ENCODE measurements at places on chromosomes 6 and 20.

- DNase-seq: no peak
Observed at GRCh38 chr6:35356391-35356790, 14.0 kb downstream of the PPARD start.

DNA sequence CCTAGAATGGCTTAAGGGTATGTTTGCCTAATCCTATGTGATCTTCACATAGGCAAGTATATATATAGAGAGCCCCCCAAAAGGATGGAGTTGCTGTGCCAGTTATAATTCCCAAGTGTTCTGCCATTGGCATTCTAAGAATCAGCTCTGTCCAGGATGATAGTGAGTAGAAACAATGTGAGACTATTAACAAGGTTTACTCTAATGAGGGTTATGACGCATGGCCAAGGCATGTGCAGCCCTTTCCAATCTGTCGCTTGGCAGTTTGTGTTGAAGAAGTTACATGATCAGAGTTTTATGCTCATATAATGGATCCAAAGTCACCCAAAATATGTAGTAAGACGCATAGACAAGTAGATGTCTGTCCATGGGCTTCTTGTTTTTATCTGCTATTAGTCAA, 33.6 kb downstream of the VGLL2 start:
- no peak for DNase-seq

- no peak for DNase-seq
Observed at GRCh38 chr6:14848019-14848418, 397.9 kb upstream of the JARID2 start.

DNA sequence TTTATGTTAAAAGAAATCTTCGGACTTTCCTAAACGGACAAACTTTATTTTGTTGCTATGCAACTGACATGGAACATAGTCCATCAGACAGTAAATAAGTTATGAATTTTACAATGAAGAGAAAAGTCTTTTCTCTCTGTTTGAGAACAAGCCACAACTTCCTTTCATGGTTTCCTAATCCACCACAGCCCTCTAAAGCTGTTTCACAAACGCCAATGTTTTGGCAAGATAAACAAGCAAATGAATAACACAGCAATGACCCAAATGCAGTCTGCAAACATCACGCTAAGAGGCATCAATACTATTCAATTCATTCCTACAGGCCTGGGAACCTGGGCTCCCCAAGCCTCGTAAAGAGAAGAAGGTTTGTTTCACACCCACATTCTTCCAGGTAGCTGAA, 60.4 kb downstream of the HAO1 start:
- no peak for DNase-seq

DNA sequence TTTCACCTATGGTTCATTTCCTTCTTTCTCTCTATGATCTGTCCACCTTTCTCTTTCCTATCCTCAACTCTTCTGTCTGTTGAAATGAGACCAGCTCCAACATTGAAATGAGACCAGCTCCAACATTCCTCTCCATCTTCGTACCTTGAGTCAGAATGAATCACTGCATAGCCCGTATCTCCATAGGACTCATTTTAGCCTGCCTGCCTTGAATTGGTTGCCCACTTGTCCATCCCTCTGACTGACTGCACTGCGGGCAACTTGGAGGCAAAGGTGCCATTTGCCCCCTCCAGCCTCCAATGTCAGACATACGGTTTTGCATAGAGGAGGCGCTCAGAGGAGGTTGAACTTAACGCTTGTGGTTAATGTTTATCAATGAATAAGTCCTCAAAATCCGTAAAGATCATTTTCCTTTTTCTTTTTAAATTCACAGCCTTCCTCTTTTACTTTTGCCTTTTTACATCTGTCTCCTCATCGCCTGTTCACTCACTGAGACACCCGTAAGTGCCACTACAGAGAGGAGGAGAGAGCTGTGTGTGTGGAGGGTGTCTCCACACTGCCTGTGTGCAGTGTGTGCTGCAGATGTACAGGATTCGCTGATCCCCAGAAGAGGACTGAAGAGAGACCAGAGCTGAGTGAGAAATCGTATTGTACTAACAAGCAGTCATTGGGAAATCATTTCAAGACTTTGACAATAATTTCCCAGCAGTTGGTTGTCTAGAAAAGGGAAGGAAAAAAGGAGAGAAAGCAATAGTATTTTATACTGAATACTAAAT, 579.6 kb upstream of the MAP3K7 start:
- no peak for DNase-seq

DNA sequence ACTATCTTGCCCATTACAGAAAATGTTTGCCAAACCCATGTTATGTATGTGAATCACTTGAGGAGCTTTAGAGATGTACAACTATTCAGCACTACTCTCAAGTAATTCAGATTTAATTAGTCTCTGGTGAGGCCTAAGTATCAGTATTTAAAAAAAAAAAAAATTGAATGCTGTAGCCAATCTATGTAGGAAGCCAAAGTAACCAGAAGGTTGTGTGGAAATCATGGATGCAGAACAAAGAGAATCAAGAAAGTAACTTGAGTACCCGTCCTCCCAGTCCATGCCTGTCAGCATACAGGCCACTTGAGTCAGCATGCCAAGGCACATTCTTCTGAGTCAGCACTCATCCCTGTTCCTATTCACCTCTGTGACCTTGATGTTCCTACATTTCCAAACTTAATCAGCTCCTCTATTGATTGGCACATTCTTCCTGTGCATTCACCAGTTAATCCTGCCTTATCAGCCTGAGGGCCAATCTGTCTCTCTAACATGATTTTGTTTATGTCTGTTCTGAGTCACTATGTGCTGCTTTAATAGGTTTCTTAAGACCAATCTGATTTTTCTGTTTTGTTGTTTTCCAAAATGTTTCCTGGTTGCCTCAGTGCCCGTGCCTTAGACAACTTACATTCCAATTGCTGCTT, 165.6 kb downstream of the KCNQ5 start:
- DNase-seq: no peak

GRCh38 chr6:168929871-168930450, 323.7 kb downstream of the THBS2 start:
- no peak for DNase-seq

- DNase-seq: no peak
Observed at GRCh38 chr20:25273046-25273445, 25.2 kb downstream of the PYGB start.

- no peak for DNase-seq
Observed at GRCh38 chr6:31356216-31356945, 598 bp downstream of the HLA-B start.

GRCh38 chr6:3418496-3419060, 38.3 kb downstream of the SLC22A23 start:
- no peak for DNase-seq

GRCh38 chr6:38427492-38428210, 212.1 kb downstream of the BTBD9 start:
- no peak for DNase-seq

DNA sequence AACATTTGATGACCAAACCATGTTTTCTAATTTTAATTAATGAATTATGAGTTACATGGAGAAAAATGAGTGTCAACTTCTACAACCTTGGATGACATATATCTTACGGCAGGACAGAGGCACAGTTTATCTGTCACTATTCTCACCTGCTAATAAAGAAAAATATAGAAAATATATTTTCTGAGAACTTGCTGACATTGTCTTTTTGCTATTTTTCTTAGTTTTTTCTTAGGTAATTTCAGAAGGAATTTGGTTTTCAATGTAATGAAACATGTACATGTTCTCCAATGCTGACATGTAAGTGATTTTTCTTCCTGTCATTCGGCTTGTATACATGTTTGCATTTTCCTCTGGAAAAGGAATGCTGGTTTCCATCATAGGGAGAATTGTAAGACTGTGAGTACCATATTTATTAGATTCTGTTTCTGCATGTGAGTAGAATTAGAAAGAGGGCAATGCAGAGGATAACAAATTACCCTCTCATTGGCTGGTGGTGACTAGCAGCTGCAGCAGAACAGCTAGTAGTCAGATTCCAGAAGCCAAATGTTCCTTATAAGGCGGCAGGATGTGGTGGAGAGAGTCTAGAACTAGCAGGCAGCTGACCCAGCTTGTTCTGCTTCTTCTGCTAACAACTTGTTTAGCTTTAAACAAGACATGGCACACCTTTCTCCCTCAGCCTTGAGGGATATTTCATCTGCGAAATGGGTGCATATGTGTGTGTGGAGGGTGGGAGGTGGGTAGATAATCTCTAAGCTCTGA, 132.8 kb upstream of the SPACA1 start:
- no peak for DNase-seq

GRCh38 chr20:46083101-46083500, 6.7 kb downstream of the NCOA5 start:
- DNase-seq: no peak

DNA sequence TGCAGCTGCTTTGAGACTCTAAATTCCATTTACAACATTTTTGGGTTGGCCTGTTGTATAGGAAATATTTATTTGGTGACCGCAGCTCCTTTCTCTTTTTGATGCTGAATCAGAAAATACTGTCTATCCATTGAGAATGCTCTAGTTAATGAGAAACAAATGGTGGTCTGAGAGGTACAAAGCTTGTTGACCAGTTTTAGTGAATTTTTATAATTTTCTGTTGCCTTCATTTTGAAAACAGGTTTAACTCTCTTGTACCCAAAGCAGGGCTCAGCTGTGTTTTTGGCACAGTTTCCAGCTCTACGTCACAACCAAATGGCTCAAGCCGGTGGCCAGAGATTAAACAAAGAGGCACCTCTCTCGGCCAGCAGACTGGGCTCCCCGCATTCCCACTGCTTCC, 113.2 kb downstream of the FNDC1 start:
- no peak for DNase-seq

GRCh38 chr6:23200946-23201345, 631.6 kb downstream of the HDGFL1 start:
- no peak for DNase-seq

DNA sequence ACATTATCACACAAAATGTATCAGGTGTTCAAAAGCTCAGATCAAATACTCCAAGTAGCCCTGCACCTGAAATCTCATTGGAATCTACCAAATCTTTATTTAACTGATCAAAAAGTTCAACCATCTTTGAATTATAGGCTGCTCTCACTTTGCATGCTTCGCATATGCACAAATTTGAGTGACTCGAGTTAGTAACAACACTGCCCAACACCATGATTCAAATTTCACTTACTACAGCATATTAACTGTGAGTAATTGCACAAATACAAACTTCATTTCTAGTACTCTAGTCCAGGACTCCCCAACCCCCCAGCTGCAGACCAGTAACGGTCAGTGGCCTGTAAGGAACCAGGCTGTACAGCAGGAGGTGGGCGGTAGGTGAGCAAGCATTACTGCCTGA, 51.1 kb downstream of the WASF1 start:
- no peak for DNase-seq

- DNase-seq: no peak
Observed at GRCh38 chr6:43790031-43790430, 20.0 kb downstream of the VEGFA start.

DNA sequence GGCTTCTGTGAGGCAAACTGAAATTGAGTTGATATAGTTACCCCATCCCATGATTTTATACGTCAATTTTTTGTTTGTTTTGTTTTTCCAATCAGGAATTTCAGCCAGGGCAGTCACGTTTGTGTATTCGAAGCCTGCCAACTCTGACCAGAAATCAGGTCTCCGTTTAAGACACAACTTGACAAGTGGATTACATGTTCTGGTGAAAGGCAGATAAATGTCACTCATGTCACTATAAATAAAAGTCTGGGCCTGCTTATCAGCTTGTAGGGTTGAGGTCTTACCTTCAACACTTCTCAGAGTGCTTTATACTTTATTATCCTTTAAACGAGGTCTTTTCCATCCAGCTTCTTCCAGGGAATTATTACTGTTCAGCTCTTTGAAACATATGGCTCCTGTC, 8.4 kb upstream of the XRN2 start:
- no peak for DNase-seq

DNA sequence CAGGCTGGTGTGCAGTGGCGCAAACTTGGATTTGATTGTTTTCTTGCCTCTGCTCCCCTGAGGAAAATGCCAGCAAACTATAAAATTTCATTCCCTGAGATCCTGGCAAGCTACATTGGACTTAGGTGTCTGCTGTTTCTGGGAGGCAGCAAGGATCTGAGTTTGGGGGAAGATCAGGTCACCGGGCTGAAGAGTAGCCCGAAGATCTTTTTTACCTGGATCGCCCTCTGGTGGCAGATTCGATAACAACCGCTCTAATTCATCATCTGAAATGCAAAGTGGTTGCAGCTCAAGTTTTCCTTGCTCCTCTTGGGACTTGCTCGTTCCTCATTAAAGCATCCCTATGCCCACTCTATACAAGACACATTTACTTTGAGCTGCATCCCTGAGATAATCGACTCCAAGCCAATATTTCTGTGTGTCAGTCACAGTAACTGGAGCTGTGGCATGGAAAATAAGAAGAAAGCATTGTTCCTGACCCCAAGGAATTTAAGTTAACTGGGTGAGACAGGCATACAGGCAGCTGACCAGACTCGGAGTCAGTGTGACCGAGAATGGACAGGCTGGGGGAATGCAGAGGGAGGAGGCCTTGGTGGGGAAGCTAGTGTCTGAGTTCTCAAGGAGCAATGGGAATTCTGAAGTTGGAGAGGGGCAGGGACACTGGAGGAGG, 131.8 kb upstream of the PROKR2 start:
- DNase-seq: peak; percentile 30

- no peak for DNase-seq
Observed at GRCh38 chr20:8805737-8806442, 263.0 kb upstream of the PLCB4 start.

GRCh38 chr6:90241229-90241880, 55.3 kb downstream of the BACH2 start:
- no peak for DNase-seq

DNA sequence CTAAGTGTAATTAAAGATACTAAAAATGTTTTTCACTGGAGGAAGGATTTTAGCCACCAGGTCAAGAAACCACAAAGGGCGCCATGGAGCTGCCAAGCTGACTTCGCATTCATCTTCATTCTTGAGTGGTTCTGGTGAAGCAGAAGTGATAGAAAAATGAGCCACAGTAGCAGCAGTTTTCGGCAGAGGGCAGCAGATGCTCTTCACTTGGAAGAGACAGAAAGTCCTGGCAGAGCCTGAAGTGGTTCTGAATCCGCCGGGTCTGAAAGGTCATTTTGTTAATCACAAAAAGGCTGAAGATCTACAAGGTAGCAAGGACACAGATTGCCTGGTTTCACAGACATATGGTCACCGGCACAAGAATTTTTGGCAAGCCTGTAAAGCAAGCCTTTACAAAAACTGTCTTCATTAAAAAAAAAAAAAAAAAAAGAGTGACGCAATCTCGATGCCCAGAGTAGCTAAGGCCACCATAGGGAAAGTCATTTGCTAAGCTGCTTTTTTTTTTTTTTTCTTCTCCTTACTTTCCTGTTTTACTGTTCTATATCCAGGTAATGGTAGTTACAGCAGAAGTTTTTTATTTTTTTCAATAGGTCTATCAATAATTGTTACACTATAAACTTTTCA, 345.1 kb upstream of the AGPAT4 start:
- peak; percentile 5 for DNase-seq

DNA sequence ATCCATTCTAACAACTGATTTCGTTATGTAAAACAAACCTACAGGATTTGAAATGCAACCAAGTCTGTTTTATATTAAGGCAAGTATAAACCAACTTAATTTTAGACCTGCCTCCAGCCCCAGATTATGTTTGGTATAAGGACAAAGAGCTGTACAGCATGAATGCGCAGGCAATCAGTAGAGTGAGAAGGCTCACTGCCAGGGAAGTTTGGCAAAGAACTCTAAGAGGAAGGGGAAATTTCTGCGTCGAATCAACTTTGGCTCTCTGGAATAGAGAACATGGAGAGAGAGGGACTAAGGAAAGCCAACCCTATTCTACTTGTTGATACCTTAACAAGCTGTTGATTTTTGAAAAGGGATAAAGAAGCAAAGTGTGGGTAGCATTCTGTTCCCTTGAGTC, 96.9 kb upstream of the FOXO3 start:
- DNase-seq: no peak

Data from NCI-H774 (cell line).